ENCODE measurements at places on chromosomes 3 and 15.

GRCh38 chr3:12758025-12758781 is 856 bp downstream of the TMEM40 start:
- peak; percentile 93 for DNase-seq

DNA sequence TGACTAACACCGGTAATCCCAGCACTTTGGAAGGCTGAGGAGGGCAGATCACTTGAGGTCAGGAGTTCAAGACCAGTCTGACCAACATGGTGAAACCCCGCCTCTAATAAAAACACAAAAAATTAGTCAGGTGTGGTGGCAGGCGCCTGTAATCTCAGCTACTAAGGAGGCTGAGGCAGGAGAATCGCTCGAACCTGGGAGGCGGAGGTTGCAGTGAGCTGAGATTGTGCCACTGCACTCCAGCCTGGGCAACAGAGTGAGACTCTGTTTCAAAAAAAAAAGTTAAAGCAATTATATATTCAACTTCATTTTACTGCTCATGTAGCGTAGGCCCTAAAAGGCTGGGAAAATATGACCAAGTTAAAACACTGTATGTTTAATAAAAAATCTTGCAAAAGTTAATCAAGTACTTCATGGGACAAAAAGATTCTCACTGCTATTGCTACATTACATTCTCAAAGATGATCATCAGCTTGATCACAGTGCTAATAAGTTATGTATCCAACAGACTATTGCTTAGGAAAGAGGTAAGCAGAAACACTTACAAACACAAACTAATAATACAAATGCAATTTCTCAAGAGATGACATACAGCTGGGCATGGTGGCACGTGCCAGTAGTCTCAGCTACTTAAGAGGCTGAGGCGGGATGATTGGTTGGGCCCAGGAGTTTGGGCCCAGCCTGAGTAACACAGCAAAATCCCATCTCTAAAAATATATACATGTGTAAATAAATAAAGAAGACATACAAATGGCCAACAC is 2.7 kb downstream of the COPS2 start:
- no peak for DNase-seq

DNA sequence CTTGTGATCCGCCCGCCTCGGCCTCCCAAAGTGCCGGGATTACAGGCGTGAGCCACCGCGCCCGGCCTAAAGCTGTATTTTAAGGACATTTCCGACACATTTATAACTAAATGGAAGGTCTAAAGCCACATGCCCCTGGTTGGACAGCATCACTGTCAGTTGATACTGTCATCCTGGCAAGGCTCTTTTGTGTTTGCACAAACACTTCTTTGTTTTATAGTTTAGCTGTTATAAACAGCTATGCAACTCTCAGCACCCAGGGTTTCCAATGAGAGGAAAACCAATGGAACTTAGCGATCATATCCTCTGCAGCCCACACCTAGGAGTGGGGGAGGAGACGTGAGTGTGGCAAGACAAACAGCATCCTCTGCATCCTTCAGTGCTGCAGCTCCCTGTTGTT is 19.7 kb downstream of the NIPA1 start:
- DNase-seq = no peak

- DNase-seq = peak; percentile 63
These were observed 4.9 kb upstream of the MAGEF1 start for GRCh38 chr3:184716622-184717398.

GRCh38 chr15:38260077-38260476 is 7.4 kb downstream of the SPRED1 start:
- peak; percentile 48 for DNase-seq

- DNase-seq = no peak
These were observed 413.1 kb downstream of the MCTP2 start for GRCh38 chr15:94644433-94644832.

DNA sequence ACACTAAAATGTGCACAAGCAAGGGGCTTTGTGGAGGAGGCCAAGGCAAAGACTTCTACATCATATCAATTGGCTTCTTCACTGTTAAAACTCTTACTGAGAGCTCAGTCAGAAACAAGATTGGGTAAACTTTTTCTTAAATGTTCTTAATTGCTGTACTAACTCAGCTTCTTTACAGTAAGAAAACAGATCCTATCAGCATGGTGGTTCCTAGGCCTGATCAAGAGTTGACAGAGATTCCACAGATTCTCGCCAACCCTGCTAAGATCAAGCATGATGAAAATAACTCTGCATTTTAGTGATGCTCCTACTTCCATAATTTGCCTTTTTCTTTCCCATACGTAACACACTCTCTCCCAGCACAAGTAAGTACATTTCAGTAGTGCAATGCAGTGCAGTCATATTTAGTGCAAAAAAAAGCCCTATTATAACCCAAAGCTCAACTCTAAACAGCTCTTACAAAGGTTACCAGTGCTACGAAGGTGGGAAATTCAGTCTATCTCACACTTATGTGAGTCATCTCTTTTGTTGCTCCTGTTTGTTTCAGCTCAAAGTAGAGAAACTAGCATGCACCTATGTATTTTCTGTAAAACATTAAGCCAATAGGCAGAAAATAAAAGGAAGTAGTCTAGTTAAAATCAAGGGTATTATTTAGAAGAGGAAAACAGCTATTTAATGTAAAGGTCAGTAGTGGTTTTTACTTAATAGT is 29.9 kb downstream of the TIGIT start:
- DNase-seq = no peak

- no peak for DNase-seq
These were observed 553.1 kb downstream of the FHIT start for GRCh38 chr3:60698117-60698516.

DNA sequence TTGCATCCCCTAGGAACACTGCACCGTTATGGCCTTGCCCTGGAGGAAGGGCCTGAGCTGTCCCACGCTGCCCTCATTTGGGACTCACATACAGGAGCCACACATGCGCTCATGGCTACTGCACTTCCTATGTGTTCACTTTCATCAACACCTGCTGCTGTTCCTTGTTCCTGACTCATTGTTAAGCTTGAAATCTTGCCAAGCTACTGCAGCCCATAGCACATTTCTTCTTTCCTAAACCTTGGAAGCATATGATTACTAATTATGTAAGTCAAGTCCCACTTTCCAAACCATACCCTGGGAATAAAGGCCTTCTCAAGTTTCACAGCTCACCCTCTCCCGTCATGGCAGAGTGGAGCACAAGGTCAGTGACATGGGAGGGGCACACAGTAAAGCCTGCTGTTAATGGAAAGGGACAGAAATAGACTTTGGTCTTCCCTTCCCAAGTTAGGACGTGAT is 307.9 kb downstream of the CLSTN2 start:
- peak; percentile 7 for DNase-seq

- DNase-seq = no peak
These were observed 339.7 kb downstream of the SATB1 start for GRCh38 chr3:18085429-18085828.

DNA sequence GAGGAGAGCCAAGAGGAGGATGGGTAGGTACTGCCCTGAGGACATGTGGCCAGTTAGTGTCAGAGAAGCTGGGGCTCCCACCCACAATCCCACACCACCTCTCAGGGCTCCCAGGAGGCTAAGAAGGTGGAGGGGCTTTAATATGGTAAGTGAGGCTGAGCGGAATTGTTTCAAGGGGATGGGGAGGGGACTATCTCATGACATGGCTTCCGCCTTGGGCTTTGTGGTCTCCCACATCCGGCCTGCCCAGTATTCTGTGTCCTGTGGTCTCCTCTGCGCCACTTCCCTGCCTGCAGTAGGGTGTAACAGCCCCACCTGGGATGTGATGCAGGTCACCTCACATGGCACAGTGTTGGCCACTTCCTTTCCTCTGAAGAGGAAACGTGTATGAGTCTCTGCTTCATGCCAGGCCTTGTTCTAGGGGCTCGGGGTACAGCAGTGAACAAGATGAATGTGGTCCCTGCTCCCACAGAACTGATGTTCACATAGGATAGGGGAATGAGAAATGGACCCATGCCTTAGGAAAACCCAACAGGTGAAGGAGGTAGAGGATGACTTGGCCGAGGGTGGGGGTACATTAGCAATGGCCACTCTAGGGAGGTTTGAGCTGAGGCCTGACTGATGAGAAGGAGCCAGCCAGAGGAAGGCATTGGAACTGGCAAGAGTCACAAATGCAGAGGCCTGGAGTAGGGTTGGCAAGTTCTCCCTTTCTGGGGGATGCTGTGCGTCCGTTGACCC is 3.2 kb downstream of the NEIL1 start:
- no peak for DNase-seq

- no peak for DNase-seq
These were observed 9.0 kb downstream of the SSUH2 start for GRCh38 chr3:8635631-8636030.

GRCh38 chr15:80777826-80778620 is 1.1 kb upstream of the CEMIP start:
- peak; percentile 41 for DNase-seq

- DNase-seq = peak; percentile 48
These were observed 1.9 kb downstream of the KLF13 start for GRCh38 chr15:31328428-31328968.

DNA sequence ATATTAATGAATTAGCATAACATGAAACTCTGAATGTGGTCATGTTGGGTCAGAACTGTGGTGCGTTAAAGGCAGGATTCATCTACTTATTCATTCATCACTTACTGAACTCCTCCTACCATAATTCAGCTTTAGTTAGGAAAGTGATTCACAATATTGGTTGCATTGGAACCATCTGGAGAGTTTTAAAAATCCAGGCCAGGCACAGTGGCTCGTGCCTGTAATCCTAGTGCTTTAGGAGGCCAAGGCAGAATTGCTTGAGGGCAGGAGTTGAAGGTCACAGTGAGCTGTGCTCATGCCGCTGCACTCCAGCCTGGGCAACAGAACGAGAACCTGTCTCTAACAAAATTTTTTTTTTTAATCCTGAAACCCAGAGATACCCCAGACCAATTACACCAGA is 44.2 kb upstream of the ATG7 start:
- DNase-seq = no peak

DNA sequence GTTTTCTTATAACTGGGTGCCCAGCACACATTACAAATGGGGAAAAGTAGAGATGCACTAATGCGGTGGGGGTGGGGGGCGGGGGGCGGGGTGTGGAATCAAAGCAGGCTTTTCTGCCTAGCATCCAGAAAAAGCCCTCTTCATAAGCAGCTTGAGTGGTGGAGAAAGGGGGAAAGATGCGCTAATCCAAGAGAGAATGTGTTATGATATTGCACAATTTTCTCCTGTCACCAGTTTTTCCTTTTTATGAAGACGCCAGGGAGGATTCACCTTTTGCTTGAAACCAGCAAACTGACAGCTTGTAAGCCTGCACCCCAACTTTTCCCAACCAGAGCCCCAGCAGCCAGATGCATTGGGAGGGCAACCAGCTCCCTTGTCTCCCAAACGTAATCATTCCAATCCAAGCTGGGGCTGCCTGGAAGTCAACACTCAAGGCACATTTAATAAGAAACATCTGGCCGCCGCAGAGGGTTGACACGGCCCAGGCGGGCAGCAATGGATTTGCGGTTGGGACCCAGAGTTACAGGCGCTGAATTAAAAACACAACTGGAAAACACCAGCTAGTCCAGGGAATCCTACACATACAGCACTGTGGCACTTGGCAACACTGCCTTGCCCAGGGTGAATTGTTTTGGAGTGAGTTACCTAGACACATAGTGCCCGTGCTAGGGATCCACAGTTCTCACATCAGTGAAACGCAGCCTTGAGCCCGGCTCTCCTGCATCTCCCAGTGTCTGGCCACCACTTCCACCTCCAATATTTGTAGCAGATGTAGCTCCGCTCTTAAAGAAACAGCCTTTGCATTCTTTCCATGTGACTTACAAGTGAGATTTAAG is 218.5 kb upstream of the PRICKLE2 start:
- DNase-seq = peak; percentile 59

- DNase-seq = no peak
These were observed 54.6 kb upstream of the TOP2B start for GRCh38 chr3:25719321-25719720.

DNA sequence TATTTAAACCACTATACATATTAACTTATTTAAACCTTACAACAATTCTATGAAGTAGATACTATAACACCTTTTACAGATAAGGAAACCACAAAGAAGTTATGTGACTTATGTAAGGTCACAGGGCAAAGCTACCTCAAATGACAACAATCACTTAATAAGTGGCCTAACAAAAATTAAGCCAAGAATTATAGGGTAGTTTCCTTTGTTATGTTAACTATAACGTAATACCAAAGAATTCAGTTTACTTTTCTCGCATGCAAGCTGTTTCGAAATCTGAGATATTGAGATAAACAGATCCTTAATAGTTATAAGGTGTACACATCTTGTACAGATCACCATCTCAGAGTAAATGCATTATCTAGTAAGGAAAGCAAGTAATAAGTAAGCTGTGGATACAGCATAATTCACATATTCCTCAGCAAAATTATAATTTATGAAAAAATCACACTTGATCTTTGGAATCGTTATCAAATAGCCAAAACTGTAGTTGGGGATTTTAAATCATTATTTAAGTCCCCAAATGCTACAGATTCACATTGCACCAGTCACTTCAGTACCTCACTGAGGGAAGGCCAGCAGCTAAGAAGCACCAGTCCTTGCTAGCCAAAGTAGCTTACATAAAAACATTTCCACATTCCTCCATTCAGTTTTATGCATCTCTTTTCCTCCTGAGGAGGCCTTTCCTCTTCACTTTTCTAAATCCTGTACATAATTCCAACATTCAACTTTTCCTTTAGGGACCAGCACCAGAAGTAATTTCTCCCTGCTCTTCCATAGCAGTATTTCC is 226.8 kb downstream of the TBC1D5 start:
- DNase-seq = peak; percentile 23

GRCh38 chr3:182617500-182617899 is 175.8 kb upstream of the ATP11B start:
- DNase-seq = no peak

DNA sequence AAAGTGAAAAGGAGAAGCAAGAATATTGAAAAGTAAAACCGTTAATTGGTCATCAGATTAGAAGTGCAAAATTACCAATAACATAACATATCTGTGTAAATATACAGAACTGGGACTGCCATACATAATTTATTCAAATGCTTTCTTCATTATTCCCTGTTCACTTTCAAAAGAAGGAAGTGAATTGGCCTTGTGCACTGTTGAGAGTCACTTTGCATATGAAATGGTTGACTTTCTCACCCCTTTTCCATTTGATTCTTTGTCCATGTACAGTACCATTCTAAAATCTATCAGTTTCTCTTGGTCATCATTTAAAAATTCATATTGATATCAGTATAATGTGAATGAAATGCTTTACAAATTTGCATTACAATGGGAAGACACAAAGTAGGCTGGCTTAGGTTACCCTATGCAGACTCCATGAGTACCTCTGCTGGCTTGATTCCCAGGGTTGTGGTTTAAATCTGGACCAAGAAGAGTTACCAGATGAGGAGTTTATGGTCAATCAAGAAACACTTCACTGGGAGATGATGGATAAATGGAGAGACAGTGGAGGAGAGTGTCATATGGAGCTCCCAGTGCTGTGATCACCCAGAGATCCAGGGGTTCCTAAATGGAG is 210.9 kb upstream of the TOPAZ1 start:
- peak; percentile 18 for DNase-seq

- DNase-seq = peak; percentile 62
These were observed at the start of gene UTS2B for GRCh38 chr3:191329654-191330529. UTS2B (minus strand) TSS chr3:191330526; CDS start chr3:191282189, 48,337 bp downstream.

DNA sequence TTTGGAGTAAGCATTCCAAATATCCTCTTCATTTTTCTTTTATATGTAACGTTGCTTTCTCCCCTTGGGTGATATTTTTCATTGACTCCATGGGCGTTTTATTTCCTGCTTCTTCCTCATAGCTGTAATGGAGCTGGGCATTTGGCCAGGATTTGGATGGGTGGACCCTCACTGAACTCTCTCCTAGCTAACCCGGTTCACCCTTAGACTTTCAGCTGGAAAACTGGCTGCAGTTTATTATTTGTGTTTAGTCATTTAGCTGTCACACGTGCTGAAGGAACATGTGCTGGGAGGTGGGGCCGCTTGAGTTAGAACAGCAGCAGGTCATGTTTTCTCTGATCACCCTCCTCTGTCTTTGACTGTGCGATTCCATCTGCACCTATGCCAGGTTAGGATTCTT is 407.6 kb downstream of the ZIC1 start:
- peak; percentile 47 for DNase-seq
